ENCODE measurements at places on chromosomes 5 and 9. TPM values are rescaled to one million over a fixed set of nuclear protein-coding genes. Genes with fewer than 3 reads are reported as not detected.

DNA sequence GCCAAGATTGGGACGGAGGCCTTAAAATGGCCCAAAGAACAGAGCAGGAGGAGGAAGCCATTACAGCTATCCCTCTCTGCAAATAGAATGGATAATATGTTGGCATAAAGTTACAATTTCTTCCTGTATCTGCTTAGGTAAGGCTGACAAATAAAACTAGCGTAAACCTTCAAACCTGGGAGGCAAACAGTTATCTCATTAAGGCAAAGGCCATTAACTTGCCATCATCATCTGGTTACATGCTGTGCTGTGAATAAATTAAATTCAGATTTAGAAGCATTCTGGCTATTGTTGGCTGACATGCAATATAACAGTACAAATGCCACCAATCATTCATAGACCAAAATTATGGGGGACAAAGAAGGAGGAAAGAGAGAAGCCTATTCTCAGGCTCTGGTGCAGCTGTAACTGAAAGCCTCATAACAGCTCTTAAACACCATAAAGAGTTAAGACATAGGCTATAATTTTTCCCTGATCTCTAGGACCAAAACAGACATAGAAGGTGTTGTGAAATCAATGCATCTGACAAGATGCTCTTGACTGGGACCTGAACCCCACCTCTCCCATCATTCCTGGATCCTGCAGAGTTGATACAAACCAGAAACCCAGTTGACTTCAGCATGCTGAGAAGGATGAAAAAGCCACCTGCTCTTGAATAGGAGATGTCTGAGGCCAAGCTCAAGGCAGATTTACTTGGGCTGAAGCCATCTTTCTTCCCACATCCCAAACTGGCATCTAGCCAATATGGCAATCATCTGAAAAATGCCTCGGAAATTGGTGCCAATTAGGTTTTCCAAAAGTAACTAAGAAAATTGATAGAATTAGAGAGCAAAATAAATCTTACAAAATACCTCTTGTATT is 62.5 kb downstream of the PLCXD3 start:
- no peak for DNase-seq

DNA sequence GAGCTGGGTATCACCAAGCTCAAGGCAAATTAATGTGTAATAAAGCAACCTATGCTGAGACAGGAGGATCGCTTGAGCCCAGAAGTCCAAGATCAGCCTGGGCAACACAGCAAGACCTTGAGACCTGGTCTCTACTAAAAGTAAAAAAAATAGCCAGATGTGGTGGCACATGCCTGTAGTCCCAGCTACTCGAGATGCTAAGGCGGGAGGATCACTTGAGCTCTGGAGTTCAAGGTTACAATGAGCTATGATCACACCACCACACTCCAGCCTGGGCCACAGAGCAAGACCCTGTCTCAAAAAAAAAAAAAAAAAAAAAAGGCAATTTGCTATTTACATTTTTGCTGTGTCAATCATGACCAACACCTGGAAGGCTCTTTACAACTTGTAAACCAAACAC is 5.2 kb downstream of the STRBP start:
- no peak for DNase-seq

DNA sequence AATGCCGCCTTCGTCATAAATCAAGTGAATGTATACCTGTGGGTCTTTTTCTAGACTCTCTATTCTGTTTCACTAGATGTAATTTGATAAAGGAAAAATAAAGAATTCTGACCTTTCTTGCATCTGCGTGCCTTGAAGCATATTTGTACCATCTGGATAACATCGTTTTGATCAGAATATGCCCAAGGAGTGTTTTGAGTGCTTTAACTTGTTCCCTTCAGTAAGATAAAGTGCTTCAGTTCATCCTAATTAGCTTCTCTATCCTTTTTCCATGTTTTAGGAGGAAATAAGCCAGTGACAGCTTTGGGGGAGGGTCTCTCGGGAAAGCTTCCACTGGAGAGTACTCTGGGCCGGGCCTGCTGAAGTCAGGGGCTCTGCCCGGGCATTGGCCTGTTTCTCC is 113.5 kb upstream of the DAP start:
- DNase-seq, result no peak

Gene BAAT
- total RNA-seq, result 0.17 TPM

- peak; percentile 60 for DNase-seq
These were observed 826 bp downstream of the PAIP1 start for GRCh38 chr5:43555895-43556606.

DNA sequence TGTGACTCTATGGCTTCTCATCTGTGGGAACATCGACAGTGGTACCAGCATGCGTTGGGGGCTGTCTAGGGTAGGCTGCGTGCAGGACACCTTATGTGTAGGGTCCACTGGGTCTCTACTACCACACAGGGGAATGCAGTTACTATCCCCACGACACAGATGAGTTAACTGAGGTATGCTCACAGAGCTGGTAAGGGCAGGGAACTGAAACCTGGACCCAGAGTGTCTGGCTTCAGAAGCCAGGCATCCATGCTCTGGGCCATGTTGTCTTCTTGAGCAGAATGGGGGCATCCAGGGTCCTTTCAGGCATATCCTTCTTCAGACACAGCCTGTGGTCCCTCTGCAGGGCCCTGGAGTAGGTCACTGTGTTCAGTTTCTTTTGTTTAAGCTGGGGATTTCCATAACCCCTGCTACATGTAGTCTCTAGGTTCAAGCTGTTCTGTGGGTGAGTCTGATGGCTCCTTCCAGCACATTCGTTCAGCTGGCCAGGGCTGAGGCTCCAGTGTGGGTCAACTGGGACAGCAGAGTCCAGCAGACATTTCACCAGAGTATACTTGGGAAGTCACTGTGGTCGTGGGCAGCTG is 148.8 kb downstream of the GADD45G start:
- no peak for DNase-seq

- no peak for DNase-seq
These were observed 290.3 kb downstream of the NSG2 start for GRCh38 chr5:174335682-174336364.

DNA sequence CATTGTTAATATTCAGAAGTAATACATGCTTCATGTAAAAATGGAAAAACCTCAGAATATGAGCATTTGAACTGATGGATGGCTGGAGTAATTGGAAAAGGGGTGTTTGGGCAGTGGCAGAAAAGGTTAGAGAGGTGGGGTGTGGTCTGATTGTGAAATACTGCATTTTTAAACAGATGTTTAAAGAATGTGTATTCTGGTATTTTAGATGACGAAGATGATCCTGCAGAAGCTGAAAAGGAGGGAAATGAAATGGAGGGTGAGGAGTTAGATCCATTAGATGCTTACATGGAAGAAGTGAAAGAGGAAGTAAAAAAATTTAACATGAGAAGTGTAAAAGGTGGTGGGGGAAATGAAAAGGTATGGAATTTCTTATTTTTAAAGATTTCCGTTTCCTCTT is 18.8 kb downstream of the DDX46 start:
- DNase-seq, result no peak

- no peak for DNase-seq
These were observed 164.0 kb downstream of the ARHGAP26 start for GRCh38 chr5:142934051-142934762.

Gene PDE6A
- total RNA-seq, result 0.17 TPM

DNA sequence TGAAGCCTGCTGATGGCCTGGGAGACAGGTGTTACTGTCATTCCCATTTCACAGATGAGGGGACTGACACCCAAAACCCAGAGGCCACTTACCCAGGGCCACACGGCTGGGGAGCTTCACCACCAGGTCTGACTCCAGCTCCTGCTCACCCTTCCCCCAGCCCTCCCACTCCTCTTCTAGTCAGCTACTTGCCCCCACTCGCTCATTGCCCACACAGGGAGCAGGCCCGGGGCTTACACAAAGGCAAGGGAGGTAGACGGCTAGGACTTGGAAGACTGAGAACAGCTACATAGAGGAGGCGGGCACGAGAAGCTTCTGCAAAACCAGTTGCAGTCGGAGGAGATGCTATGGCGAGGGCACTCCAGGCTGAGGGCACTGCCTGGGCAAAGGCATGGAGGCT is 21.3 kb downstream of the LMX1B start:
- DNase-seq, result no peak

DNA sequence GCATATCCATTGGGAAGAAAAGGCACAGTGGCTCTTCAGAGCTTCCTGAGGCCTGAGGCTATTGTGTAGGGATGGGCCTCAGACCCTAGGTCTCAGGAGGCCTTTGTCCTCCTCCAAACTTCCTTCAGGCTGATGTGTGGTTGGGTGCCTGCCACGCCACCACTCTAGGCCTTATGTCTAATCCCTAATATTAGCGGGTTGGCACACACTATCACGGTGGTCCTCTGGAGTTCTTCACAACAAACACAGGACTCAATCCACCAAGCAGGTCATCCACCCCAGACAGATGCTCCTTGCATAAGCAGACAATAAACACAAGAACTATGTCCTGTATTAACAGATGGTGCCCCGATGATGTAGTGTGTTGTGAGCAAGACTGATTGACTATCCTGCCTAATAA is 31.0 kb upstream of the FSTL4 start:
- no peak for DNase-seq

Gene NPR3
- 5.0 TPM for total RNA-seq

DNA sequence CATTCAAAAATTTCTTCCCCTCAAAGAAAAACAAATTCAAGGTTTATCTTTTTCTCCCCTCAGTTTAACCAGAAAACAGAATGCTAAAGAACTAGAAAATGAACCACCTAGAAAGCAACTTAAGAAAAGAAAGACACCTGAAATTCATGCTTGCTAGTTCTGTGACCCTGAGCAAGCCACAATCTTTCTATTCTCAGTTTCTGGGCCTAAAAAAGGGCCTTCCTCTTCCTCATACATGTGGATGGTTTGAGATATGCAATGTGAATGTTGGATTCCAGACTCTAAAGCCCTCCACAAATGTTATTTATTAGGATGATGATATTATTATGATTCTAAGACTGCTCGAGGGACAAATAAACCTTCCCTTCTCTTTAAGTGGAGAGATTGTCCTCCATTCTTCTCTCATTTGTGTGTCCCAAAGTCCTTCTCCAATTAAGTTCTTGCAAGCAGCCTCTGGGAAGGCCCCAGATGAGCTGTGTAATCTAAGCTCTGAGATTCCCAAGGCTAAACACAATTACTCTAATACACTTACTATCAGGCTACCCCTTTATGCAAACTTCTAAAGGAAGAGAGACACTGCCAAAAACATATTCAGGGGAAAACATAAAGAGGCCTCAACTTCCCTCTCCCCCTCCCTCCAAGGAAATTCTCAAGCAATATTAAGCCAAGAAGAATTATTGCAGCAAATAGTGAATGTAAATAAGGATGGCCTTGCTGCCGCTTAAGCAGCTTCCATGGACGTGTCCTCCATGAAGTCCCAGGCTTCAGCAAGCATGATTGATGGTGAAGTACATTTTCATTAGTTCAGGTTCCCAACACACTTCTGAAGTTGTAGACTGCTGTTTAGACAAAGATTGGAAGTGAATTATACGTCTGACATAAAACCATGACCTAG is 80.2 kb downstream of the PRKACG start:
- DNase-seq, result no peak

DNA sequence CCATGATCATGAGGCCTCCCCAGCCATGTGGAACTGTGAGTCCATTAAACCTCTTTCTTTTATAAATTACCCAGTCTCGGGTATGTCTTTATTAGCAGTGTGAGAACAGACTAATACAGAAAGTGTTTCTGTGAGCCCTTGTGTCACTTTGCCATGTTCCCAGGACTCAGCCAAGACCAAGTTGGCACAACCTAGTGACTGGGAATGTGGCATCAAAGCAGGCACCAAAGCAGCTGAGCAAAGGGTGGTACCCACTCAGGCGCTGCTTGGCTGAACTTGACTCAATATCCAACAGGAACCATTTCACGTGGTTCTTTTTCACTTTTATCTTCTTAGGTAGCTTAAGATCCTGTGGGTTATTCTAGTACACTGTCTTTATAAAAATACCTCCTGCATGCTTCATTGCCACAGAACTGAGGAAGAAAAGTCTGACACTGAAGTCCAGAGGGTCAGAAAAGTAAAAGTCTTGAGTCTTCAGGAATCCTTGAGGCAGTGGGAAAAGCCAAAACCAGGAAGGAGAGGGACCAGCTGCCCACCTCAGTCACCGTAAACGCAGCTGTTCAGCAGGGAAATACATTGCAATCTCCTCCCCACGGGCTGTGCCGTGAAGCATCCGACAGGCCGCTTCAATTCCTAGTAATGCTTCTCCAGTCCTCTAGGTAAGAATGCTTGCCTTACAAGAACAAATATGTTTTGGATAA is 90.5 kb upstream of the RETREG1 start:
- DNase-seq, result no peak

Gene PLAC8L1
- total RNA-seq, result 0.96 TPM

GRCh38 chr5:130692770-130693169 is 472.3 kb downstream of the HINT1 start:
- DNase-seq, result no peak

DNA sequence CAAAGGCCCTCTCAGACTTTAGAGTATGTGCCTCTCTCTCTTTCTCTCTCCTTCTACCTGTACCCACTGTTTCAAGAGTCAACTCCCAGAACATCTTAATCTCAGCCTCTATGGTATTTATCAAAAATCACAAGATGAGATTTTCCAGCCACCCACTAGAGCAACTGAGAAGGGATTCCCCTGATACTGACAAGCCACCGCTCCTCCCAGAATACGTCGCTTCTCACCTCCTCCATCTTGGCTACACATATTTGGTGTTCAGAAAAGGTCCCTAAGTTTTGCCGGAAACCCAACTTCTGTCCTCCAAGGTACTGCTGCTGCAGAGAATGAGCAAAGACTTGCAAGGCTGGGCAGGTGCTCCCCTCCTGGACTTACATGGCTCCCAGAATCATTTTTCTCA is 6.1 kb downstream of the GARIN3 start:
- no peak for DNase-seq

GRCh38 chr5:176653401-176654385 is 6.4 kb downstream of the TSPAN17 start:
- DNase-seq, result peak; percentile 63

Gene PFN3
- total RNA-seq, result not detected

Gene MYOZ3
- total RNA-seq, result not detected

DNA sequence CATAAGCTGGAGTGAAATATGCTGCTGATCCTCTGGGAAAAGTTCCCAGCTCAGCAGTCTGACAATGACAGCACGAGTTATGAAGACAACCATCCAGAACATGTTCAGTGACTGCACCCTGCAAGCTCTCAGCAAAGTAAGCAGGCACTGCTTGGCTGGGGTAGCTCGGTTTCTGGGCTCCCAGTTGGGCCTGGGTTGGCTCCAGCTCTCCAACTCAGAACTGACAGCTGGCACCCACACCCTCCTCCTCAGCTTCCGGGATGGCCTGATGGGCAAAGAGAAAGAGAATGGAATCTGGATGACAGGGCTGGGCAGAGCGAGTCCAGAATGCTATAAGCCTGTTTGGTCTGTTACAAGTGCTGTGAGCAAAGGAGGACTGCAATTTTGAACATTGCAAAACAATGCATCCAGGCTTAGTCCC is 185.0 kb downstream of the CSNK1G3 start:
- peak; percentile 21 for DNase-seq

Gene LCP2
- not detected for total RNA-seq

- no peak for DNase-seq
These were observed 215.2 kb downstream of the TLE1 start for GRCh38 chr9:81474125-81474524.

DNA sequence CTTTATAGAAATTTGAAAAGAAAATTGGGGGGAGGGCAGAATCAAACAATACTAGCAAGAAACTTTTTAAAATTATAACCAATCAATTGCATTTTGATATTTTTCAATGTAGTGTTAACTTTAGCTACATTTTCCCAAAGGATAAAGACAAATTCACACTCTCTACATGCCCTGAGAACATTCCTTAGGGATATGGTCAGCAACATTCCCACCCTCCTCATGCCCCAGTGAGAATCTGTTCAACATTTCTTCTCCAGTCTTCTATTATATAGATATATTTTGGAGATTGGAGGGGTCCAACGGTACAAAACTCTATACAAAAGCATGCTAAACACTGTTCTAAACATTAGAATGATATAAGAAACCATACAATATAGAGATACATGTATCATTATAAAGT is 11.6 kb upstream of the PRR16 start:
- no peak for DNase-seq

GRCh38 chr5:1529498-1529897 is 5.7 kb upstream of the LPCAT1 start:
- DNase-seq, result no peak

Measured in mammary epithelial cell (primary cell).